ENCODE measurements at places on chromosomes 11 and 22.

GRCh38 chr11:127587511-127587910 is 586.9 kb upstream of the KIRREL3 start:
- no peak for DNase-seq

DNA sequence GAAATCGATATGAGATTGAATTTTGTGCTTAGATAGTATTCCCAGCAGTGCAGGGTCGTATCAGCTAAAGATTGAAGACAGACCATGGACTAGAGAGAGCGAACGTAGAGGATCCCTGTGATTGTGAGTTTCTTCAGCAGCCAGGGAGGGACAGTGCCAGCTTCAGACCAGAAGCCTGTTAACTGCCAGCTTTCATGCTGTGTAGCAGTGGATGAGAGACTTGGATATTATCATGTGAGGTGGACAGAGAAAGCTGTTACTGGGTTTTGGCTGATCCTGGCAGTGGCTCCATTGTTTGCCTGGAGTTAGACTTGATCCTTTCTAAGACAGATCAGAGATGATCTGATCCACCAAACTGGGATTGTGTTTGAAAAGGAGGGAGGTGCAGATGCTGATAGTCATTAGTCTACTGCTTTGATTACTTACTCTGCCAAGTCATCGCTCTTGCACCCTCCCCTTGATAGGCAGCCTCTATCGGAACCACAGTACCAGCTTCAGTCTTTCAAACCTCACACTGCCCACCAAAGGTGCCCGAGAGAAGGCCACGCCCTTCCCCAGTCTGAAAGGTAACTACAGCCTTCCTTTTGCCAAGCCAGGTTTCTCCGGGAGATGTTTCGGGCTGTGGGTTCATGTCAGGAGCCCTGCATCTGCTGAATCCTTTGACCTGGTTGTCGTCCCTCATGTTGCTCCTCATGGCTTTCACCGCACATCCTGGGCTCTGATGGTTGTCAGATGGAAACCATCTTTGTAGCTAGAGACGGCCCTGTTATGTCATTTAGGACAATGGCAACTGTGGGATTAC is 16.2 kb downstream of the MADD start:
- no peak for DNase-seq

GRCh38 chr11:95821640-95822039 is 31.3 kb downstream of the CEP57 start:
- DNase-seq = no peak

DNA sequence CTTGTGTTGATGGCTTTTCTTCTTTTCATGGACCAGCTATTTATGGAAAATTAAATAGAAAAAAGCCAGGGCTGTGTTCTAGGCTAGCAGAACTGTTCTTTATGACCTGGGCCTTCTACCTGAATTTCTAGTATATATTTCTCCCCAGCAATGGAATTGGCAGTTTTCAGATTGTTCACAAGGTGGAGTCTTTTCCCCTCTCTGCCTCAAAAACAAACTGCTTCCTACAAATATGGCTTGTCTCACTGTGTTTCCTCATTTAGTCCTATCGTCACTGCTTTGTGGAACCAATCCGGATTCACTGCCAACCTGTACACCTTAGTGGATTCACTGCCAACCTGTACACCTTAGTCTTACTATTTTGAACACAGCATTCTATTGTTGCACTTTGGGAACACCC is 5.0 kb upstream of the APOL5 start:
- no peak for DNase-seq

- DNase-seq = no peak
These were observed 223.4 kb upstream of the ZBED5 start for GRCh38 chr11:11081288-11081687.

DNA sequence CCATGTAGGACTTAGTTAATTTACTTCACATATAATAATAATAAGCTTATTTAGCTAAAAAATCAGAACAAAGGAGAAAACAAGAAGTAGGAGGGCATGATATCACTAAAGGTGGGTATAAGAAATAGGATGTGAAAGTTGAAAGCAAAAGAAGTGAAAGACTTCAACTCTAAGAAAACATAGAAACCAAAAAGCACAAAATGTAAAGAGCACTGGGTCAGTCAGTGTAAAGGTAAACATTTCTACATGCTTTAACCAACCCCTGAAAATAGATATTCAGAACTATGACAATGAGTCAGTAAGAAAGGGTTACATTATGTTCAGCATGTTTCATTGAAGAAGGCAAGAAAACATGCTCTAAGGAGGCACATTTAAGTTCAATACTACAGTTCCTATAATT is 298.8 kb downstream of the SWAP70 start:
- no peak for DNase-seq

DNA sequence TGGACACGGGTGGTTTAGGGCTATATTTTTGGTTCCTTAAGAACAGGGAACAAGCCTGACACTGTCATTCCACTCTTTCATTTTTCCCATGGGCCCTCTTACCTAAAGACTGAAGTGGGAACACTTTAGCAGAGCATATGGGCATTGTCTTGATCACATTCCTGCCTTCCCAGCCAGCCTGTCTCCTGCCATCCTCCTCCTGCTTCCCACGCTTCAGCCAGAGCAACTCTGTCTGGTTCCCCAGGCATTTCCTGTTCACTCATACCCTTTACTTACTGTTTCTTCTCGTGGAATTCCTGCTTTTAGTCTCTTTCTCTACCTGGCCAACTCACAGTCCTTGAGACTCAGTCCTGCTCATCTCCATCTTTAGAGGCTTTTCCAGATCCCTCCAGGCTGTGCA is 22.8 kb downstream of the MRPL16 start:
- DNase-seq = no peak

GRCh38 chr11:12846786-12847615 is 162.1 kb upstream of the RASSF10 start:
- no peak for DNase-seq

- no peak for DNase-seq
These were observed at the start of gene RAB3IL1 for GRCh38 chr11:61917334-61918109. RAB3IL1 (minus strand) TSS chr11:61917566; CDS start chr11:61917367, 199 bp downstream.

DNA sequence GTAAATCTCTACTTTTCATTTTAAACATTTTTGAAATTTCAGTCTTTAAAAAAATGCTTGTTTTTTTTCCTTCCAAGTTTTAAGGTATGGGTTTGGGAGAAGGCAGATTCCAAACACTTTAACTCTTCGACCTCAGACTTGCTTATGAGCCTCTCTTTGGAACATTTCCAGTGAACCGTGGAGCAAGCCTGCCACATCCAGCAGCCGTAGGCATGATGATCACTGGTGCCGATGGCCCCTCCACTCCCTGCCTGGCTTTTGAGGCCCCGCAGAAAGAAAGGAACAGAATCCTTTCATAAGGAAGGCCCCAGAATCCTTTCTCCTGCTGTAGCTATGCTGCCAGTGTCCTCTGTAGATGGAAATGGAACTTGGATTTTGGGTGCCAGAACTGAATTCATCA is 50.7 kb downstream of the BMAL1 start:
- DNase-seq = no peak

GRCh38 chr22:40580631-40581030 is 55.9 kb downstream of the MRTFA start:
- no peak for DNase-seq

- DNase-seq = no peak
These were observed 5.1 kb downstream of the PDXP start for GRCh38 chr22:37663521-37664140.

- DNase-seq = no peak
These were observed at the start of gene CCND1 for GRCh38 chr11:69640995-69641581. CCND1 (plus strand) TSS chr11:69641156; CDS start chr11:69641314, 158 bp downstream.

DNA sequence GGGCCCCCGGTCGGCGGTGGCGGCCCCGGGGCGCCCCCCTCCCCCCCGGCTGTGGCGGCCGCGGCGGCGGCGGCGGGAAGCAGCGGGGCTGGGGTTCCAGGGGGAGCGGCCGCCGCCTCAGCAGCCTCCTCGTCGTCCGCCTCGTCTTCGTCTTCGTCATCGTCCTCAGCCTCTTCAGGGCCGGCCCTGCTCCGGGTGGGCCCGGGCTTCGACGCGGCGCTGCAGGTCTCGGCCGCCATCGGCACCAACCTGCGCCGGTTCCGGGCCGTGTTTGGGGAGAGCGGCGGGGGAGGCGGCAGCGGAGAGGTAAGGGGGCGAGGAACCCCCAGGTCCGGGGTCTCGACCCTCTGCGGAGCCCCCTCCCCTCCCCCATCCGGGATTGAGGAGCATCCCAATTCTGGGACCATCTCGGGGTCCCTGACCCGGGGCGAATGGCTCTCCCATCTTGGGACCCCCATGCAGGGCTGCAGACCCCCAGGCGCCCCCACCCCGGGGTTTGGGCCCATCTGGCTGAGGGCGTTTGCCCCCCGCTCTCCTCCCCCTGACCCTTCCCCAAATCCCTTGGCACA is 431 bp downstream of the KMT2A start:
- DNase-seq = peak; percentile 3

DNA sequence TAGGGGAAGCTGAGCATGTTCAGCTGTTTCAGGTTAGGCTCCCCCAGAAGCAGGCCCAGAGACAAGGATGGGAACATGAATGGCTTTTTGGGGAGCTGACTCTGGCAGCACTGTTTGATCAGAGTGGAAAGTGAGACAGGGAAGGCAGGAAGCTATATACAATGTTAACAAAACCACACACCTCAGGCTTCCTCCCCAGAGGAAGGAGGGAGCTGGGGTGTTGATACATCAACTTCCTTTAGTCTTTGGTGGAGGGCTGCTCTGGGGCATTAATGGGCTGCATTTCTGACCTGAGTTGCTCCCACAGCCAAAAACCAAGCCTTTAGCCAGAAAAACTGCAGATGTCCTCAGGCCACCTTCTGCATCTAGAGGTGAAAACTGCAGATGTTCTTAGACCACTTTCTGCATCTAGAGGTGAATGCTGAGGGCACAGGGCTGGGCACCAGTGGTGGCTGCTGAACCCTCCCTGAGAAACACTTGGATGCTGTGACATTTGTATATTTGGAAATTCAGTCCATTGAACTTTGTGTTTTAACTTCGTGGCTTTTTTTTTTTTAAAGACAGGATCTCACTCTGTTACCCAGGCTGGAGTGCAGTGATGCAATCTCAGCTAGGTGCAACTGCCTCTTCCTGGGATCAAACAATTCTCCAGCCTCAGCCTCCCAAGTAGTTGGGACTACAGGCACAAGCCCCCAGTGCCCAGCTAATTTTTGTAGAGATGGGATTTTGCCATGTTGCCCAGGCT is 49.9 kb downstream of the KIAA1671 start:
- no peak for DNase-seq

DNA sequence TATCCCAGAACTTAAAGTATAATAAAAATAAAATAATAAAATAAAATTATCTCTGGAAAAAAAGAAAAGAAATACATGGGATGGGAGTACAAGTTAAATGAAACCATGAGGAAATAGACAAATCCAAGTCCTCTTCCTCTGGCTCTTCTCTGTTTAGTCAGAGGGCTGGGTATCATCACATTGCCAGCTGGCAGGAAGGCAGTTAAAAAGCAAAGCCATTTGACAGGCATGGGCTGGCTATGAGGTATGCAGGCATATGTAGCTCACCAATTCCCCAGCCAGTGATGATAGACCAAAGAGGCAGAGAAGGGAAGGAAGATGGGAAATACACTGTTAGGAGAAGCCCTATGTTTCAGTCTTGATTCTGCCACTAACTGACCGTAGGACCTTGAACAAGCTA is 6.5 kb downstream of the LYVE1 start:
- DNase-seq = no peak

GRCh38 chr11:81030186-81030585 is 1589.4 kb upstream of the TENM4 start:
- DNase-seq = no peak

GRCh38 chr11:113201054-113201818 is 113.1 kb upstream of the TTC12 start:
- no peak for DNase-seq

DNA sequence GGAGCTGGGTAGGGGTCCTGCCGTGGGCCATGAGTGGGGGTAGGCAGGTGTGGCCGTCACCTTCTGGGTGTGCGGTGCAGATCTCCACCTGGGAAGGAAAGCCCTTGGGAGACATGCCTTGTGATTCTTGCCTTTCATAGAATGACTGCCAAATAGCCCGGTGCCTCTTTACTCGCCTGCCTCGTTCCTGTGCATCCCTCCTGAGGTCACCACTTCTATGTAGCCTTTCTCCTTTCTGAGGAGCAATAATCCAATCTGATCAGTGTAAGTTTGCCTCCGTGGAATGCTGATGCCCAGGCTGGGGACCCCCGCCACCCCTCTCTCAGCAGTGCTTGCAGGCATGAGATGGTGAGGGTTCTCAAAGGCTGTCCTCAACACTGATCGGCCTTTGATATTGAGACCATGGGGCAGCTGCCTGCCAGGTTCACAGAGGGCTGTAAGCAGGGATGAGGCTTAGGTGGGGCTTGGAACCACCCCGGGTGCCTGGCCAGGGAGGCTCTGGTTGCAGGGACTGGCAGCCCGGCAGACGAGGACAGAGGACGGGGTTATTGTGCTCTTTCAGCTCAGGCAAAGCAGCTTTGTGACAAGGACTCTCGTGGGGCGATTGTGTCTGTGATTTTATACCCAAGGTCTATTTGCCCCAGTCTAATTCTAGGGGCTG is 86.1 kb upstream of the WNT7B start:
- DNase-seq = no peak

- DNase-seq = no peak
These were observed 26.2 kb downstream of the SBF2 start for GRCh38 chr11:10267821-10268220.

GRCh38 chr11:77542296-77542695 is 47.5 kb upstream of the AQP11 start:
- no peak for DNase-seq

DNA sequence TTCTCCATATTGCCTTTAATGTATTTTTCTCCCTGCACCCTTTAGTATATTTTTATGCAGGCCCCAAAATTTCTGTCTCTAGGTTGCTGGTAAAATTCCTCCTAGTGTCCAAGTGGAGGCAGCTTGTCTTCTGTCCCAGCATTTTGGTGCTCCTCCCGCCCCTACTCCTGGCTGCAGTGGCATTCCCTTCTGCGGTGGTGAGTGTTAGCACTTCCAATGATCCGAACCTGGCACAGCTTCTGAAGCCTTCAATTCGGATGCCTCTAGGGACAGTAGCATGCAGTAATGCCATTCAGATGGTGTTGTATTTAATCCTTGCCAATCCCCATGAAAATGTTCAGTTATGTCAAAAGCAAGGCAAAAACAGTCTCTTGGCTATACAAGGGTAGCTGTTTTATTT is 5.9 kb downstream of the YWHAH start:
- DNase-seq = no peak

DNA sequence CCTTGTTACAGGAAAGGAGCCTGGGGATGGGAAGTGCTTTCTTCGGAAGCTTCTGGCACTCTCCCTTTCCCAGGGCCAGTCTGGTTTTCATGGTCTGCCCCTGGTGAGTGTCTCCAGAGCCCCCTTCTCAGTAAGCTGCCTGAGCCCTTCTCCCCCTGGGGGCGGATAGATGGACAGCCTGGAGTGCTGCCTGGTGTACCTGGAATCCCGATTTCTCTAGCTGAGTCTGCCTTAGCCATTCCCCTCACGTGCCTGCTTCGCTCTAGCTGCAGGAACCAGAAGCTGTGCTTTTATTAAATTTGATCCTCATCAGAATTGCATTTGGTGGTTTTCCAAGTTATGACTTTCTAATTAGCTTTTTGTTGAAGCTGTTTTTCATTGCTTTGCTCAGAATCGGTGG is 152.9 kb upstream of the NAV2 start:
- DNase-seq = no peak

Measured in stimulated activated CD8-positive, alpha-beta memory T cell treated with anti-CD3 and anti-CD28 coated beads, Interleukin-12 subunit alpha, Interleukin-12 subunit beta, amount 100 ng/mL, for 4 hours (primary cell).